ENCODE measurements at places on chromosomes 13 and 19.
A peak's percentile ranks its signal among the peaks of the same experiment; 100 is the strongest.

DNA sequence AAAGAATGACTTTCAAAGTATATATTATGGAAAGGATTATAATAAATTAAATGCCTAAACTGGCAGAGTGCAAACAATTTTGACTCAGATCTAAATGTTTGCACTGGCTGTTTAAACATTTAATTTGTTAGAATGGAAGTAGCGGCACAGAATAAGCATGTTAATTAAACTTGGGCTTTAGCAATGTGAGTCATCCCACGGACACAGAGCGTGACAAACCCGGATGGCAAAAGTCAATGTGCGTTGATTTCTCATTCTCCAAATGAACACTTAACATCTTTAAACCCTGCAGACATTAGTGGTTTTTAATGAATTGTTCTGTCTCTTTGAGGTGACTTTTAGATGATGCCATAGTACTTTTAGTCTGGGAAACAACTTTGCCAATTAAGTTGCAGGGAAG, 38.4 kb downstream of the PCDH8 start:
- DNase-seq = no peak

GRCh38 chr13:110214637-110215036, 92.3 kb downstream of the COL4A1 start:
- DNase-seq = no peak

DNA sequence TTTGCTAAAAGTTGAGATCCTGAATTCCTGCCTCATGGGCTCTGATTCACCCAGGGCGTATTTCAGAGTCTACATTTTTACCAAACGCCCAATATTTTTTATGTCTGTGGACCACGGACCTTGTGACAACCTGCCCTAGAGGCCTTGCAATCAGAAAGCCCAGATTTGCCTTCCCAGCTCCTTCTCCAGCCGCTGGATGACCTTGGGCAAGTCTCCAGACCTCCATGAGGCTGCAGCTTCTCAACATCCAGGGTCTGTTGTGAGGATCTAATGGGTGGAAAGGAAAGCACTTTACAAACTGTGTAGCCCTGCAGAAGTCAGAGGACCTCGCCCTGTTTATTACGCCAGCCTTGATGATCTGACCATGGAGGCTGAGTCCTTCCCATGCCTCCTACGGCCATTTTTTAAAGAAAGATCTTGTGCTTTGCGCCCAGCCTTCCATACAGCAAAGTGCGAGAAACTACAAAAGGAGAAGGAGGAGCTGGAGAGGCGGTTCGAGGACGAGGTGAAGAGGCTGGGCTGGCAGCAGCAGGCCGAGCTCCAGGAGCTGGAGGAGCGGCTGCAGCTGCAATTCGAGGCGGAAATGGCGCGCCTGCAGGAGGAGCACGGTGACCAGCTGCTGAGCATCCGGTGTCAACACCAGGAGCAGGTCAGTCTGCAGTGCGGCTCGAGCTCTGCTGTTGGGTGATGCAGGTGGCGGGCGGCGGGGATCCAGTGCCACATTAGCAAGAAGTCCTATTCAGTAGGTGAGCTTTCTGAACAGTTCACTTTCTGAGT, 115.6 kb downstream of the SLC7A1 start:
- DNase-seq = no peak

- DNase-seq = no peak
Observed at GRCh38 chr19:44608391-44608821, 5.0 kb upstream of the IGSF23 start.

- DNase-seq = no peak
Observed at GRCh38 chr13:94710065-94710781, 2.1 kb downstream of the SOX21 start.

DNA sequence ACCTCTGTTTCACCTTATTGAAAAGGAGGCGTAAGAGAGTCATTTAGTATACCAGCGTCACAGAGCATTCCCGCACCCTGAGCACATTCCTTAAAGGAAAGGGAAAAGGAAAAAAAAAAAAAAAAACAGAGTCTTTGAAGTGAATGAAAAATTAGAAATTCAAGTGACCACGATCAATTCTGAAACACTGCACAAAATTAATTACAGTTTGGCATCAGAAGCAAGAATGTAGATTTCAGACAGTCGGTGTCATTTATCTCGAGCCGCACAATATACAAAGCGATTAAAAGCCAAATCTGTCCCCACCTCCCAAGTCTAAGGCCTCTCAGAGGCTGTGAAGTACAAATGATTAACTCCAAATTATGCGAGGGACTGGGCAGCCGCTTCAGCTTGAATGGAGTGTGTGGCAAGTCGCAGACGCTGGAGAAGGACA, 173.7 kb upstream of the ZNF507 start:
- DNase-seq = no peak

DNA sequence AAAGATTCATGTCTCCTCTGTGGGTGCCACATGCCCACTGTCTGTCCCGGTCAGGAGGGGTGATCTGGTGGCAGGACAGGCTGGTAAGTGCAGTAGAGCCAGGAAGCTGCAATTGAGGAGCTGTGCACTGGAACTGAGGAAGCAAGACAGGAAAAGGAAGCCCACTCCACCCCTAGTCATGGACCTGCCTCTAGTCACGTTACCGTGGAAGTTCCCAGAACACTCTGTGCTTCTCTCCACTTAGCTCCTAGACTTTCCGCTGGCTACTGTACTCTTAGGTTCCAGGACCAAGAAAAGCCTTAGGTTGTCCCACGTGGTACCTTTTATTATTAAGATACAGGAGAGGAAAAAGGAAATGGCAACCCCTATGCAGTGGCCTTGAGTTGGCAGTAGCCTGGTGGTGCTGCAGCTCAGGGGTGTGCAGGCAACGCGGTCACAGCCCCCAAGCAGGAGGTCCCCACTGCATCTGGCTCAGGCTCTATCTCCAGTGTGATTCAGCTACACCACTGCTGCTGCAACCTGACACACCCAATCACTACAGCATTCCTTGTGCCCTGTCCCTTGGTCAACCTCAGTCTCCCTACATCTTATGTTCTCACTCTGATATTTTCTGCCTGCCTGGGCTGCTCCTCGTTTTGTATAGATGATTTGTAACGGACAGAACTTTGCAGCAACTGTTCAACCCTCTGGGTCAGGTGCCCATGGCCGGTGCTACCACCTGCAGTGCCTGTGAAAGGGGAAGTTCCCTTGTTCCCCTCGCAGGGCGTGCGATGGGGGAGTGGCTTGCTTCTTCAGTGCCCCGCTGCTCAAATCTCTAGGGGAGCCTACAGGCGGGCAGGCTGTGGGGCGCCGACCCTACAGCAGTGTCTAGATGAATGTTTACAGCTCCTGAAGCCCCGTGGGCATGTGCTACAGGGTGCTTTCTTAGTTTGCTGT, 24.4 kb upstream of the GPR12 start:
- DNase-seq = no peak

DNA sequence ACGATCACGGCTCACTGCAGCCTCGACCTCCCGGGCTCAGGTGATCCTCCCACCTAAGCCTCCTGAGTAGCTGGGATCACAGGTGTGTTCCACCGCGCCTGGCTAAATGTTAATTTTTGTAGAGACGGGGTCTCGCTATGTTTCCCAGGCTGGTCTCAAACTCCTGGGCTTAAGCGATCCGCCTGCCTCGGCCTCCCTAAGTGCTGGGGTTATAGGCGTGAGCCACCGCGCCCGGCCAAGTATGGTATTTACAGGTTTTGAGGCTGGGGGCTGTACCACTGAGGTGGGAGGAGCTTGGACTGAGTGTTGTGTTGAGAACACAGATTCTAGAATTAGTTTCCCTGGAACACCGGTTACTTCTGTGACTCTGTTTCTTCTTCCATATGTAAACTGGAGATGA, 452 bp upstream of the PPM1N start:
- DNase-seq = no peak

DNA sequence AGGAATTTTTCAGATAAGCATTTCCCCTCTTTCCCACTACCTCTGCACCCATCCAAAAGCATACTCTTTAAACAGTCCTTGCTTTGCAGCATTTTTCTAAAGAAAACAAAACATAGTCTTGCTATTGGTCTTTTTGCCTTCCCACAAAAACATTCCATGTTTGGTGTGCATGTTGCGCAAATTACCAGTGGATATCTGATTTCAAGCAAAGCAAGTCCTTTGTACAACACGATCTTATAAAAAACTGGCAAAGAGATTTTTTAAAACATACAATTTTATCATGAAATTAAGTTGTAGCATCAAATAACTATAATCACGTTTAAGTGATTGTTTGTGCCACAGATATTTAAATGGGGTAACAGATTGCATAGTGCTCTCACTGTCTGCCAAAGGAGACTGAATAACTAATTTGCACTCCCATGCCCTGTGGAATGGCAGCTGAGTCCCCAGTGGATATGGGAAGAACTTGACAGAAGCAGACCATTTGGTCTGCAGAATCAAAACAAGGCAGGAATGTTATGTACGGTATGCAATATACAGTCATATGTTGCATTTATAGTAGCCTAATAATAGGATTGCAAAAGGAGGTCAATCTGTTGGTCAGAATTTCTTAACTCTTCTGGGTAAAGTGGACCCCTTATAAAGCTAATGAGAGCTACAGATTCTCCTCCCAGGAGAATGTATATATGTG, 285.7 kb downstream of the TBC1D4 start:
- no peak for DNase-seq

DNA sequence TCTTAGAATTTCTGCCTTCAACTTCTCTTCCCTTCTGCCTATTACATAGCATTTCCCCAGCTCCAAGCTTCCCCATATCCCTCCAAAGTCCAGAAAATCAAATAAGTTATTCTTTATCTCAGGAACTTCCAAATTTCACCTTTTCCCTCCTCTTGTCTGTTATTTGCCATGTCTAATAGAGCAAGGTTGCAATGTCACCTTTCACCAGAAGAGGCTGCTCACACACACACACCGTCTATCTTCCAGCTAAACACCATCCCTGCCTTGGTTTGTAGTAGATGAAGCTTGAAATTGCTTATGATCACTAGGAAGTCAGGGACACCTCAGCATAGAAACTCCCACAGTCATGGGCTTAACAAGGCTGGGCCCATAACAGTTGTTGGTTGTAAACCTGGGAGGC, 48.4 kb downstream of the ZNRF4 start:
- no peak for DNase-seq

GRCh38 chr13:98013241-98013640, 59.8 kb downstream of the IPO5 start:
- no peak for DNase-seq

- DNase-seq = peak; percentile 16
Observed at GRCh38 chr13:91154558-91155353, 192.7 kb upstream of the MIR17HG start.

DNA sequence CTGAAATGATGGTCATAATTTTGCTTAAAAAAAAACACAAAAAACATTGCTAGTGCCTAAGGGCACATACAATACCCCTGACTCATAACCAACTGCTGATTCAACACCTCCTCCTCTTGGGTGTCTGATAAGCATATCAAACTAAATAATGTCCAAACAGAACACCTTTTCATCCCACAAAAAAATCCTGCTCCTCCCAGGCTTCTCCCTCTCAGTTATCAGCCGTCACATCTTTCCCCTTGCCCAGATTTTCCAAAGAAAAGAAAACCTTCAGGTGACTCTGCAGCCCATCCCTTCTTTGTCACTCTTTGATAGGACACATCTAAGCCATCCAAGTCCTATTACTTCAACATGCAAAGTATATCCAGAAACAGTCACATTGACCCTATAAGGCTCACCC, 46.9 kb downstream of the ABCC4 start:
- no peak for DNase-seq
